Cerebellum (tissue), 4 donors: ENCODE measurements at places on chromosomes 1 and 21. TPM values are rescaled to one million over a fixed set of nuclear protein-coding genes. Genes with fewer than 3 reads are reported as not detected.

GRCh38 chr1:238257018-238257621 lies 366.4 kb upstream of the ZP4 start:
- DNase-seq: peak; percentile 13

- no peak for DNase-seq
Observed at GRCh38 chr1:110324667-110325066, 14.5 kb upstream of the RBM15 start.

DNA sequence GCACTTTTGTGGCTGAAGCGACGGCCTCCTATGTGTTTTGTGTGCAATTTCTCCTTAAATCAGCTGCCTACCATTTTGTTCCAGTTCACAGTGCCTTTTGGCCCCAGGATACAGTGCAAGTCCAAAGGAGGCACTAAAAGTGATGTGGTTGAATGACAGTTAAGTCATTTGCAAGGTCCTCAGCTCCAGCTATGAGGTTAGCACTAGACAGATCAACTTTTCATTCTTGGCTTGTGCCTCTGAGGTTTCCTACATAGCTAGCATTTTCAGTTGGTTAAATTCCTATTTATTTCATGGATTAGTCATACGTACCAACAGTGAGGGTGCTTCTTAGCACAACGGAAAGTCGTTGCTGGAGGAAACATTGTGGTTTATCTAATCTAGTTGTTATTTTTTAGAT lies 59.3 kb upstream of the NTPCR start:
- DNase-seq: no peak

- DNase-seq: no peak
Observed at GRCh38 chr1:171113382-171113781, 22.7 kb downstream of the FMO3 start.

TNFRSF18 gene
- not detected for total RNA-seq

DNA sequence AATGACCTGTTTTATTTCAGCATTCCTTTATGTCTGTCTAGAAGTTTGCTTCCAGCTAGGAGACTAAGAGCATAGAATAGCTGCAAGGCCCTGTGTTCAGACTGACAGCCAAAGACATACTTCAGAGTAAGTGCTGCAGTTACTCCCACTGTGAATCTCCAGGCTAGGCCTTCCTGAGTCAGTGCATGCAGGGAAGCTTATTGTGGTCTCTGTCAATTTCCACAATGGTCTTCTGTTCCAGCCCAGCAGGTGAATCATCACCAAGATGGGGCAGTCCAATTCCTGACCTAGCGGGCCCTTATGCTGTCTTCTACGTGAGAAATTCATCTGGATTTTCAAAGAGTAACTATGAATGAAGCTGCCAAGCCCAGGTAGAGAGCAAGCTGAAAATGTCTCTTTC lies 146.3 kb upstream of the C8B start:
- DNase-seq: peak; percentile 13

KCNJ9 gene
- 12.0 TPM for total RNA-seq

OR10J1 gene
- total RNA-seq: not detected

- peak; percentile 10 for DNase-seq
Observed at GRCh38 chr21:39799178-39799577, 54.2 kb downstream of the IGSF5 start.

KIF21B gene
- total RNA-seq: 101 TPM

GRCh38 chr1:104648269-104648691 lies 898.6 kb downstream of the AMY1C start:
- no peak for DNase-seq

WNT9A gene
- total RNA-seq: 1.9 TPM

ST6GALNAC5 gene
- total RNA-seq: 33.7 TPM

DNA sequence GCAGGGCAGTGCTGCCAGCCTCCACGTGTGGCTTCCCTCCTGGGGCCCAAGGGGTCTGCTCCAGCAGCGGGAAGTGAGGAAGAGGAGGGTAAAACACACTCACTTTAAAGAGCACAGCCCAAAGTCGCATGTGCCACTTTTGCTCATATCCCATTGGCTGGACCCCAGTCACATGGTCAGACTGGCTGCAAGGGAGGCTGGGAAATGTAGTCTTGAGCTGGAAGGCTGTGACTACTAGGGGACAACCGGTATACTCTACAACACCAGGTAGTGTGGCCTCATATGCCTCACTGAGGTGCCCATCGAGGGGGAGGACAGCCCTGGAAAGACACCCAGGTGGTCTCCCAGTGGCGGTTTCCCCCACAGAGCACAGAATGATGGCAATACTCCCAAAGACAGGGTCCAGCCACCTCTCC lies 45.2 kb downstream of the CAMK2N1 start:
- DNase-seq: peak; percentile 45

LAD1 gene
- not detected for total RNA-seq

THEM5 gene
- not detected for total RNA-seq

DNA sequence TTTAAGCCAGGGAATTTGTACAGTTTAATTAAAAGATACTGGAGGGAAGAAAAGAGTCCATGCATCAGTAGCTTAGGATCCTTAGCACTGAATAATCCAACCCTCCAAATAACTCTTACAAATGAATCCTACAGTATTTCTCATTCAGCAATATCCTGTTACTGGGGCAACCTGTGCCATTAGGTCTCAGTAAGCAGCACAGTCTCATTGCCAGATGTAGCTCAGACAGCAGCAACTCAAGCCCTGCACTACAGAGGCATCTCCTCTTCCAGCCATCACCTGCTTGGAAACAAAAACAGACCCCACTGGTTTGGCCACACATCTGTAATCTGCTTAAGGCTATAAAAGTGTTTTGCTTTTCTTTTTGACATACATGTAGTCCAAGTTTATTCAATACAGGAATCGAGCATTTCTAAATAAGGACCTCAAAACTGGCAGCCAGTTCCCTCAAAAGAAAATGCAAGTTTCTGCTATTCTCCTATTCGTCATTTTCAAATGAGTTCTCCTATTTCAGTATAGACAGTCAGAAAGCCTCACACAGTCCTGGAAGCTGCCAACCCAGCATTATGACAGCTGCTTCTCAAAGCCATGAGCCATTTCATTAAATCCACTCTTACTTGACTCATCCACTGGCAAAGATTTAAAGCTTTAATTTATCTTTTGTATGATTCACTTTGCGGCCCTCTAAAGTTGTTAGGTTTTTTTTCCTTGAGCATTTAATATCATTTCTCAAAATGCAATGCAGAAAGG lies 129.0 kb downstream of the APP start:
- no peak for DNase-seq

RFX5 gene
- 29.8 TPM for total RNA-seq

DCDC2B gene
- not detected for total RNA-seq

TTLL7 gene
- total RNA-seq: 117 TPM

GRCh38 chr1:94872771-94873495 lies 52.8 kb downstream of the SLC44A3 start:
- no peak for DNase-seq

DNA sequence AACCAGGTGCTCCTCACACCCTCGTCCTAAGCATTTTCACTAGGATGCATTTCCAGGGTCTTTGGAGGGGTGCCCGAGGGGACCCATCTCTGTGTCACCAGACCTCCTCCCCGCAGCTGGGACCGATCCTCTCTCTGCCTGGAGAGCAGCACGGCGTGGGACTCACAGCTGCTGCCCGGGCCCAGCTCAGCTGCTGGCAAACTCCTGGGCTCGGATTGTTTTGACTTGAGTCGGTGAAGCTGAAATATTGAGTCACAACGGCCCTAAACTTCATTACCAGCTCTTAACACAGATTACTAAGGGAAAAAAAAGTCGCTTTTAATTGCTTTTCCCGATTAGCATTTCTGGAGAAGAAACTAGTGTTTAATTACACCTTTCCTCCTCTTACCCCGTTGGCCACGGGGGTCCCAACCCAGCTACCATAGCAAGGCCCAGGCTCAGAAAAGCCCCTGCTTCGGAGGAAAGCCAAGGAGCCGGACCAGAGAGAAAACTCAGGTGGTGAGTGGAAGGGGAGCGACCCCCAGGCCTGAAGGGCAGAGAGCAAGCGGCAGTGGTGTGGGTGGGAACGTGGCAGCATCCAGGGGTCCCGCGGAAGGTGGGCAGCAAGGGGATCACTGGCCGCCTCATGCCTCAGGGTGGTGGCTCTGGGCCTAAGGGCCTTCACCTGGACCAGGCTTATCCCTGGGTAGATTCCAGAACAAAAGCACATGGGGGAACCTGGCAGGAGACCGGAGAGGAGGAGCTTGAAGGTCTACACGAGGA lies 41.7 kb downstream of the CASZ1 start:
- no peak for DNase-seq

PDPN gene
- total RNA-seq: 18.8 TPM

DNA sequence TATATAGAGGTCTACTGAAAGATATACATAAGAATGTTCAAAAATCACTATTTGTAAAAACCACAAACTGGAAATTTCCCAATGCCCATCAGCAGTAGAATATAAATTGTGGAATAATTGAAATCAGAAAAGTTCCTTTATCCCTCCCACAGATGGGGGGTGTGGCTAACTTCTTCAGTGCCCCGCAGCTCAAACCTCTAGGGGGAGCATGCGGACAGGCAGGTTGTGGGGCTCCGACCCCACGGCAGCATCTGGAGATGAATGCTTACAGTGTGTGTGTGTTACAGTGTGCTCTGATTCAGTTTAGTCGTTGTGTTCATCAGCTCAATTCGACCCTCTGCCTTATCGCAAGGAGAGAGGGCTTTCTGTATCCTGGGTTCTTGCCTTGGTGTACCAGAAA lies 262.1 kb upstream of the LRRC7 start:
- no peak for DNase-seq

GRCh38 chr1:235860829-235861228 lies 5.9 kb downstream of the LYST start:
- no peak for DNase-seq

DDX59 gene
- total RNA-seq: 20.5 TPM

GRCh38 chr1:174040387-174040786 lies 18.2 kb upstream of the RC3H1 start:
- DNase-seq: peak; percentile 55

AKR7A3 gene
- total RNA-seq: 2.1 TPM

SPATA45 gene
- 1.9 TPM for total RNA-seq

DNA sequence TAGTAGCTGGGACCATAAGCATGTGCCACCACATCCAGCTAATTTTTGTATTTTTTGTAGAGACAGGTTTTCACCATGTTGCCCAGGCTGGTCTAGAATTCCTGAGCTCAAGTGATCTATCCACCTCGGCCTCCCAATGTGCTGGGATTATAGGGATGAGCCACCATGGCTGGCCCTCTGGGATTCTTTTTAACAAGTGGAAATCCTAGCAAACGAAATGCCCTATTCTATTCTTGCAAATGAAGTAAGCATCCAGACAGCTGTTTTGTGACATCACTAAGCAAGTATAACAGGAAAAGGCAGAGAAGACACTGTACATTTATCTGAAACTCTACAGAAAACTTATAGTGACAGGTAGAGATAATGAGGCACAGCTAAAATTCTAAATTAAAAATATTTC lies 86.4 kb downstream of the DDAH1 start:
- no peak for DNase-seq

IRF6 gene
- total RNA-seq: 1.8 TPM

DNA sequence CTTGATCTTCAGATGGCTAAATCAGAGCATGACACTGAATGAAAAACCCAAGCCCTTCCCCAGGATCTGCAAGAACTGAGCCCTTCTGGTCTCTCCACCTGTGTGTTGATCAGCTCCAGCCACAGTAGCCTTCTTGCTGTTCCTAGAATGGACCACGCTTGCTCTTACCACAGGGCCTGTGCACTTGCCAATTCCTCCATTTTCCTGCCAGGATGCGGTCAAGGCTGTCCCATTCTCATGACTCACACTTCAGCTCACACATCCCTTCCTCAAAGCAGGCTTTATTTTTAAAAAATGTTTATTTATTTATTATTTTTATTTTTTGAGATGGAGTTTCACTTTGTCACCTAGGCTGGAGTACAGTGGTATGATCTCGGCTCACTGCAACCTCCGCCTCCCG lies 43.6 kb upstream of the GRHL3 start:
- no peak for DNase-seq

NRAS gene
- 49.7 TPM for total RNA-seq

DNA sequence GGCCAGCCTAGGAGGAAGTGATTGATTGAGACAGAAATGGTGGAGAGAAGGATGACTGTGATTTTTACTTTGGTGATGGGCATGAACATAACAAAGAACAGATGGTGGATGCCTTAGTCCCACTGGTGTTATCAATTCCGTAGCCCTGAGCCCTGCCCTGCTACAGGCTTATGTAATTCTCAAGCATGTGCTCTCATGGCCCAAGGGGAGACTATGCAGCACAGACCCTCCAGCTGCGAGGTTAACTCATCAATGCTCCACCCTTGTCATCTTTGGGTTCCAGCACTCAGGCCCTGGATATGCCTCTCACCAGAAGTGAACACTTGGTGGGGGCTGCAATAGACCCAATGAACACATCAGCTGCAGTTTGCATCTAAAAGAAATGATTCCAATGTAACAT lies 62.7 kb upstream of the LRRC8D start:
- no peak for DNase-seq

DNA sequence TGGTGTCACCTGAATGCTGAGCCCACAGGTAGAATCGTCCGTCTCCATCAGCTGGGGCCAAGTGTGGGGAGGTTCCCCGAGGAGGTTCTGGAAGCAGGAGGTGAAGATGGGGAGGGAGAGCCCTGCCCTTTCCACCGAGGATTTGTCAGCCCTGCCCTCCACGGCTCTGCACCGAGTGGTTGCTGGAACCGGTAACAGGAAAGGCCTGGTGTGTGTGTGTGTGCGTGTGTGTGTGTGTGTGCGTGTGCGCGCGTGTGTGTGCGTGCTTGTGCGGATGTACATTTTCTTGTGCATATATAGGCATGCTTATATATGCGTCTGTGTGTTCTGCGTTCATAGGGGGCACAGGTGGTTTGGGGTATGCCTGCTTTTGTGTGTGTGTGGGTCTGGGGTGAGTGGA lies 3.5 kb downstream of the NBL1 start:
- no peak for DNase-seq

DNA sequence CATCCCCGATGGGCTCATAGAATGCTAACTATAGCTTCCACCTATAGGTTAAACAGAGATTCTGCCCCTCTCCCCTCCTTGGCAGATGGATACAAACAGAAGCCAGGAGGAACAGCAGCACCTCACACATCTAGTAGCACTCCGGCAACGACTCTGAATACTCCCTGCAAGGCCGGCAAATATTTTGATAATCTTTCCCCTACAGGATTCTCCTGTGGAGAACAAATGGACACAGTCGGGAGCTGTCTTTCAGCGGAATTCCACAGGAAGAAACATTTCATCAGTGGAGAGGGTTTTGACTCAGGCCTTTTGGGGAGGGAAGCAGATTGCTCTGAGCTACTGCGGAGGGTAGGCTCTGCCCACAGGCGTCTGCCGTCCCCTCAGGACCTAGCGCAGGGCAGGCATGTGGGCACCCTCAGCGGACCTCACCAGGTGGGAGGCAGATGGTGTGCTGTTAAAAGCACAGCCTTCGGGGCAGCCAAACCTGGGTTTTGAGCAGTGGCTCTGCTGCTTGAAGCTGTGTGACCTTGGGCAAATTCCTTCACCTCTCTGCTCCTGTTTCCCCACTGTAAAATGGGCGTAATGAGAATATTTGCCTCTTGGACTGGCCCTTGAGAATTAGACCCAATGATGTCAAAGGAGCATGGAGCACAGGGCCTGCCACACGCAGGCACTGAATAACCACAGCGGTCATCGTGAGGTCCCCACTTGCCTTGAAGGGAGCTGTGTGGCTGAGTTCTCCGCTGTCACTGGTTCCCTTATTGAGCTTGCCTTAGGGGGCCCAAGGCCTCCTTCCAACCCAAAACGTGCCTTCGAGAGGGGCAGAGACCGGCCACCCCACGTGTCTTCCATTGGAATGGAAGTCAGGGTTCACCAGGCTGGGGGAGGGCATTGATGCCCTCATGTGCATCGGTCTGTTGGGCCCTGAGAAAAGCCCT lies 19.2 kb upstream of the BCAR3 start:
- DNase-seq: no peak

- no peak for DNase-seq
Observed at GRCh38 chr1:155198547-155198906, 9.2 kb downstream of the THBS3 start.

- no peak for DNase-seq
Observed at GRCh38 chr1:228093050-228093906, 9.8 kb downstream of the C1orf35 start.

C8A gene
- not detected for total RNA-seq

DCST1 gene
- total RNA-seq: not detected
